ENCODE measurements at places on chromosomes 7 and 10. TPM values are rescaled to one million over a fixed set of nuclear protein-coding genes. Genes with fewer than 3 reads are reported as not detected.

GRCh38 chr10:3476186-3476585 lies 303.6 kb upstream of the PITRM1 start:
- H3K27me3 ChIP-seq = no peaks in the 10 kb centered on the region
- no peaks in the 10 kb centered on the region for H3K4me1 ChIP-seq
- no peak overlapping the region for H3K27ac ChIP-seq
- no peak for DNase-seq

DNA sequence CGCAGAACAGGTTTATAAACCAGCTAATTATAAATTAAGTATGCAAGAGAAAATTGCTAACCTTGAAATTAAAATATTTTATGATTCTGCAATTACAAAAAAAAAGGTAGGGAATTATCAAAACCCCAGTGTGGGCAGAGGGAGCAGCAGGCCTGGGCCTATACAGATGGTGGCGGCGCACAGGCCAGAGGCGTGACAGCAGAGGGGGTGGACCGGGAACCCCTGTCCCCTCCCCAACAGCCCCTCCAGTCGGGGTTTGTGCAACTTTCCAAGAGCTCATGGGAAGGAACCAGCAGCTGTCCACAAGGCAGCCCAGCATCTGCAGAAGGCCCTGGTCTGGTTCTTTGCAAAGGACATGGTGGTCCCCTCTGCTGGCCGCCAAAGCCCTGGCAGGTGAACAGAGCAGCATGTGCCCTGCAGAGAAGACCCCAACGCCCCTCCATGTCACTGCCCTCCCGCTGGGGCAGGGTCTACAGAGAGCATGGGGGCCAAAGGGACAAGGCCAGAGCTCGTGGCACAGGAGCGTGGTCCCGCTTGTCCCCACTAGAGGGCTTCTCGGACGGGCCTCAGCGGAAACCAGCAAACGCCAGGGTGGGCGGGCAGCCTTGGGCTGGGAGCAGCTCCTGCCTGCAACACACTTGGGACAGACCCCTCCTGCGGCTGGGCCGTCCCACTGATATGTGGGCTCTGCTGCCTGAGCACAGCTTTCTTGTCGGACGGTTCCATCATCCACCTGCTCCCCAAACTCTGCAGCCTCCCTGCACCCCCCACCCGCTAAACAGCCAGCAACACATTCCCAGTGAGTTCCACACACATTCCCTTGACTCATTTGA lies 75.1 kb downstream of the EBF3 start:
- H3K27ac ChIP-seq = no peak overlapping the region
- H3K4me1 ChIP-seq = no peaks in the 10 kb centered on the region
- no peak overlapping the region for H3K4me3 ChIP-seq
- DNase-seq = peak; percentile 89

DNA sequence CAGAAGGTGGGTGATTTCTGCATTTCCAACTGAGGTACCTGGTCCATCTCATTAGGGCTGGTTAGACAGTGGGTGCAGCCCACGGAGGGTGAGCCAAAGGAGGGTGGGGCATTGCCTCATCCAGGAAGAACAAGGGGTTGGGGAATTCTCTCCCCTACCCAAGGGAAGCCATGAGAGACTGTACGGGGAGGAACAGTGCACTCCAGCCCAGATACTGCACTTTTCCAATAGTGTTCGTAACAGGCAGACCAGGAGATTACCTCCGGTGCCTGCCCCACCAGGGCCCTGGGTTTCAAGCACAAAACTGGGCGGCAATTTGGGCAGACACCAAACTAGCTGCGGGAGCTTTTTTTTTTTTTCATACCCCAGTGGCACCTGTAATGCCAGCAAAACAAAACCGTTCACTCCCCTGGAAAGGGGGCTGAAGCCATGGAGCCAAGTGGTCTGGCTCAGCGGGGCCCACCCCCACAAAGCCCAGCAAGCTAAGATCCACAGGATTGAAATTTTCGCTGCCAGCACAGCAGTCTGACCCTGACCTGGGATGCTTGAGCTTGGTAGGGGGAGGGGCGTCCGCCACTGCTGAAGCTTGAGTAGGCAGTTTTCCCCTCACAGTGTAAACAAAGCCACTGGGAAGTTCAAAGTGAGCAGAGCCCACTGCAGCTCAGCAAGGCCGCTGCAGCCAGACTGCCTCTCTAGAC lies 31.2 kb downstream of the ARMC10 start:
- DNase-seq = no peak
- H3K4me1 ChIP-seq = no peaks in the 10 kb centered on the region
- no peak overlapping the region for H3K4me3 ChIP-seq
- peaks cover 34% of the 10 kb centered on the region for H3K36me3 ChIP-seq
- H3K27ac ChIP-seq = no peak overlapping the region

GRCh38 chr10:28533571-28534304 lies 820 bp downstream of the WAC start:
- peaks cover 14% of the 10 kb centered on the region for H3K4me1 ChIP-seq
- no peaks in the 10 kb centered on the region for H3K27me3 ChIP-seq
- peak overlapping the region; percentile 68 for H3K4me3 ChIP-seq

- H3K4me1 ChIP-seq = no peaks in the 10 kb centered on the region
- peaks cover 20% of the 10 kb centered on the region for H3K36me3 ChIP-seq
- no peaks in the 10 kb centered on the region for H3K27me3 ChIP-seq
- no peak for DNase-seq
Measured at GRCh38 chr10:17684537-17684936, 40.6 kb downstream of the STAM start.

DNA sequence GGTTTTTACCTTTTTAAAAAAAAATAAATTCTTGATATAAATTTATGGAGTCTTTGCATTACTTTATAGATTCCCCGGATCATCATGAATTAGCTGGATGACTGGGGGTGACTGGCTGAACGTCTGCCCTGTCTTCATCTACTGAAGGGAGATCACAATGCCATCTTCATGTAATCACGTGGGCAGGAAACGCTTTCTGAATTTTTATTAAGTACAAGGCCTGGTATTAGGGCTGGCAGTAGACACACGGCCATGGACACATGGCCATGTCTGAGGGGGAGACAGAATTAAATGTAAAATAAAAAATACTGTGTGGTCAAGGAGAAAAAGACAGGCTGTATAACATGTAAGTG lies 111.2 kb downstream of the VIPR2 start:
- no peak for DNase-seq
- H3K27ac ChIP-seq = no peak overlapping the region
- H3K36me3 ChIP-seq = no peaks in the 10 kb centered on the region

The JCAD gene
- 25.7 TPM for polyA plus RNA-seq

- peak within 1 kb of the TSS; percentile 96 for H3K27ac ChIP-seq
- H3K4me1 ChIP-seq = peaks cover 68% of the 10 kb centered on the region
- H3K4me3 ChIP-seq = peak within 1 kb of the TSS; percentile 61
- H3K27me3 ChIP-seq = peaks cover 6% of the 10 kb centered on the region
Measured at GRCh38 chr10:43076876-43077420, at the start of gene RET. Gene RET (plus strand): TSS chr10:43077069. CDS start chr10:43077259, 190 bp downstream.

- no peak overlapping the region for H3K27ac ChIP-seq
- H3K27me3 ChIP-seq = no peaks in the 10 kb centered on the region
- no peak overlapping the region for H3K4me3 ChIP-seq
- DNase-seq = no peak
Measured at GRCh38 chr10:61330669-61331068, 122.5 kb downstream of the TMEM26 start.

The C10orf105 gene
- polyA plus RNA-seq = not detected

- H3K4me1 ChIP-seq = no peaks in the 10 kb centered on the region
- H3K36me3 ChIP-seq = no peaks in the 10 kb centered on the region
- no peak overlapping the region for H3K27ac ChIP-seq
- H3K27me3 ChIP-seq = no peaks in the 10 kb centered on the region
Measured at GRCh38 chr10:121134711-121135110, 283.5 kb downstream of the WDR11 start.

DNA sequence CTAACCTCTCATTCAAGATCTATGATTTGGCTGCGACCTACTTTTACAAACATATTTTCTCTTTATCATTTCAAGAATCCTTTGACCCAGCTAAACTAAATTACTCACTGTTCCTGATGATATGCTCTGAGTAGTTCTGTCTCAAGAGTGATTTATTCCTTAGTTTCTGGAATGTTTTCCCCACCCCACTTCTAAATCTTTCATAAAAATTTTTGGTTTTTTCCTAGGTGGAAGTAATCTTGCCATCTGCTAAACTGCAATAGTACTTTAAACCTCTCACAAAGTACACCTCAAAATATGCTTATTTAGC lies 170.8 kb downstream of the DNAJC1 start:
- H3K4me3 ChIP-seq = no peak overlapping the region
- DNase-seq = no peak
- H3K27me3 ChIP-seq = no peaks in the 10 kb centered on the region
- no peaks in the 10 kb centered on the region for H3K36me3 ChIP-seq
- H3K4me1 ChIP-seq = no peaks in the 10 kb centered on the region
- H3K27ac ChIP-seq = no peak overlapping the region

The KAZALD1 gene
- 1.9 TPM for polyA plus RNA-seq
